ENCODE measurements at places on chromosomes 2 and 18. TPM values are rescaled to one million over a fixed set of nuclear protein-coding genes. Genes with fewer than 3 reads are reported as not detected.

DNA sequence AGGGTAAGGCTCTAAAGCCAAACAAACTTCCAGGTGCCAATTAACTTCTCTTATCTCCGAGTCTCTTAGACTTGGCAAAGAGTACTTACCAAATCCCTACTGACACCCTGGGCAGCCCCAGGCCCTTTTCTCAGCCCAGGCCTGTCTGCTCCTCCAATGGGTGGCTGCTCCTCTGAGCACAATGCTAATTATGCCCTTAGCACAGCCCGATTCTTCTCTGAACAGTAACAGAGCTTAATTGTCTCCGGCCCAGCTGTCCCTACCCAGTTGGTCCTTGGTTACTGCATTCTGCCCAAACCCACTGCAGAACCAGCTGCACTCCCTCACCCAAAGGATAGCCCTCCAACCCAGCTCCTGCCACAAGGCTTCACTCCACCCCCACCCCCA is 110.3 kb downstream of the SMAD7 start:
- no peak for DNase-seq

- no peak for DNase-seq
Measured at GRCh38 chr2:175403599-175404221, 222.2 kb upstream of the ATP5MC3 start.

GRCh38 chr2:175356901-175357300 is 175.4 kb upstream of the ATP5MC3 start:
- no peak for DNase-seq

- no peak for DNase-seq
Measured at GRCh38 chr2:19818543-19818942, 83.2 kb downstream of the TTC32 start.

GRCh38 chr18:56157541-56157940 is 480.9 kb downstream of the TXNL1 start:
- no peak for DNase-seq

- no peak for DNase-seq
Measured at GRCh38 chr2:108884619-108885018, 98.0 kb downstream of the CCDC138 start.

- DNase-seq: no peak
Measured at GRCh38 chr18:46260016-46260878, 156.1 kb downstream of the HAUS1 start.

DNA sequence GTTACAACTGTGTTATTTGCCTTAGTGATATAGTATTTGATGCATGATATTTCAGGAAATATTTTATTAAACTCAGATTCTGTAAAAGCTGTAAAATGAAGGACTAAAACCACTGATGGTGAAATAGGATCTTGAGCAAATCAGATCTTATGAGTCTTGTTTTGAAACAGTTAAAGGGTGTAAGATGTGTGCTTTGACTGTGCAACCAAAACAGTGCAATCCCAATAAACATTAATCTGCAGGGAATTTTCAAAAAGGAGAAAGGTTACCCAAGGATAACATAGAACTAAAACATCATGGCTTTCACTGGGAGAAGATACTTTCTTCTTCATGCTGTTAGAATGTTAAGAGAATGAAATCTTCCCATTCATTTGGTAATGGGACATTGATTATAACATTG is 378.7 kb downstream of the PARD3B start:
- DNase-seq: no peak

DNA sequence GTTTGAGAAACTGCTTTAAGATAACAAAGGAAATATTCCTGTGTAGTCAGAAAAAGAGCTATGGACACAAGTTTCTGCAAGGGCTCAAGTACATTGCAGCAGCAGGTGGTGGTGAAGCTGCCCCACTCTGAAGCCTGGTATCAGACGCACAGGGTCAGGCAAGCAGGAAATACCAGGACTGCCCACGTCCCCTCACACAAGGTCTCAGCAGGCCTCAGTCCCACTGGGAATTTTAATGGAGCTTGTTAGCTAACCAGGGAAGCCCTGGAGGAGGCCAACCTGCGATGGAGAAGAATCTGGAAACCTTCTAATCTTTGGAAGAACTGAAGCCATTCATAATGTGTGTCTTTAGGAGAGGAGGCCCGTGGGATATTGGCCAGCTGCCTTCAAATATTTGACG is 168.3 kb downstream of the UXS1 start:
- no peak for DNase-seq

DNA sequence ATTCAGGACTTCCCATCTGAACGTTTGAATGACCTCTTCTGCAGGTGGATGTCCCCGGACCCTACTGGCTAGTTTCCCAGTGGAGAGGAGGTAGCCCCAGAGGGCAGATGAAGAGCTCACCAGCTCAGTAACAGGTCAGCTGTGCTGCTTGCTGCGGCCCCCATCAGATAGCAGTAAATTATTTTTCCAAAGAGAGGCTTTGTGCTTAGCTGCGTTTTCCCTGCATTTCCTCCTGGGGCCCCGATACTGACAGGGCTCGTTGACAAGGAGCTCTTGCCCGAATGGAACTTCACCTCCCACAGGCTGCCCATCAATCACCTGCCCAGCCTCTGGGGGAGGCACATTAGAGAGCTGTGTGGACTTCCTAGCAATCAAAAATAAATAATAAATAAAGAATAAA is 185.8 kb downstream of the DOK6 start:
- no peak for DNase-seq

DNA sequence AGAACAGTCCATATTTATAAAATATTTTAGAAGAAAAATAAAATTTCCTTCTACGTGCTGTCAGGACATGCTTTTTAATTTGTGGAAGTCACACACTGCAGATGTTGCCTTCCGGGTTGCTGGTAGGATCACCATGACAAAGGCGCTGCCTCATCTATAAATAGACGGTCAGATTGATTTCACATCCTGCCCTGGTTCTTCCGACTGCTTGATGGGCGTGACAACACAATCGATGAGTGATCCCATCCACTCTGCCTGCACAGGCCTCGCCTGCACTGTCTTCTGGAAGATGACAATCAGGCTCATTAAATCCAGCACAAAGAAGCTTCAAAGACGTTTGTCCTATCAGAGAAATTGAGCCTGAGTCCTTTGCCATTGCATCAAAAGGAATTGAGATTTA is 318.9 kb upstream of the TRIB2 start:
- no peak for DNase-seq

DNA sequence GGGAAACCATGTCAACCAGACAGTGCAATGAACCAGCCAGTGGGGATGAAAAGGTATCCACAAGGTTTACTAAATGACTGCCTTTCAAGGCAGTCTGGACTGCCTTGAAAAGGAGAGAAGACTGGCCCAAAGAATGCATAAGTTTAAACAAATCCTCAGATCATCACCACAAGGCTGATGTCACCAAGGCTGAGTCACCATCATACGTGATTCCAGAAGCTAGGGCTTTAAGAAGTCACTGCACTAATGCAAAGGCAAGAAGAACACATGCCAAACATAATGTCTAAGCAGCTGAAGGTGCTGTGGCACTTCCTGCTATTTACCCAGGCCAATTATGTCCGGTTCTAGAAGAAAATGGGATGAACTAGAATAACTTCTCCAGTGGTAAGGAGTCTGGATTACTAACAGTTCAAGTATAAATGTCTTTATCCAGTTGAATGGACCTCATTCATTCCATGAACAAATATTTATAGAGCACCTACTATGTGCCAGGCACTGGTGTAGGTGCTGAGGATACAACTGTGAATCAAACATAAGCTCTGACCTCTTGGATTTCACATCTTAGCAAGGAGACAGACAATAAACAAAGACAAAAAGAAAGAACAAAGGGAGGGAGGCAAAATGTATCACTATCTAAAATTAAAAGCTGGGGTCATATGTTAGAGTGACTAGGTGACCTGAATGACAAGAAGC is 37.6 kb upstream of the ONECUT2 start:
- no peak for DNase-seq

DNA sequence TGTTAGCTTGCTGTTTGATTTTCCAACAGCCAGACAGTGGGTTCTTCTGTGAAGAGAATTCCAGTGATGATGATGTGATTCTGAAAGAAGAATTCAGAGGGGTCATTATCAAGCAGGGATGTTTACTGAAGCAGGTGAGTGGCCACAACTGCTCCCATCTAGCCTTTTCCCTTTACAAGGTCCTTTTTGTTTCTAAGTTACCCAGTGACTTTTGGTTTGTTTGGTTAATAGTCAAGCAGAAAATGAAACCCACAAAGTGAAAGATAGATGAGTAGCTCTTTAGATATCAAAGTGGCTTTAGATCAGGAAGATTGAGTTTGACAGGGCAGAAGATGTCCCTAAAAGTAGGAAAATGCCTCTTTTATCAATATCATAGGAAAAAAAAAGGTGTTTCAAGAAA is 23.3 kb downstream of the PLEK start:
- DNase-seq: no peak

DNA sequence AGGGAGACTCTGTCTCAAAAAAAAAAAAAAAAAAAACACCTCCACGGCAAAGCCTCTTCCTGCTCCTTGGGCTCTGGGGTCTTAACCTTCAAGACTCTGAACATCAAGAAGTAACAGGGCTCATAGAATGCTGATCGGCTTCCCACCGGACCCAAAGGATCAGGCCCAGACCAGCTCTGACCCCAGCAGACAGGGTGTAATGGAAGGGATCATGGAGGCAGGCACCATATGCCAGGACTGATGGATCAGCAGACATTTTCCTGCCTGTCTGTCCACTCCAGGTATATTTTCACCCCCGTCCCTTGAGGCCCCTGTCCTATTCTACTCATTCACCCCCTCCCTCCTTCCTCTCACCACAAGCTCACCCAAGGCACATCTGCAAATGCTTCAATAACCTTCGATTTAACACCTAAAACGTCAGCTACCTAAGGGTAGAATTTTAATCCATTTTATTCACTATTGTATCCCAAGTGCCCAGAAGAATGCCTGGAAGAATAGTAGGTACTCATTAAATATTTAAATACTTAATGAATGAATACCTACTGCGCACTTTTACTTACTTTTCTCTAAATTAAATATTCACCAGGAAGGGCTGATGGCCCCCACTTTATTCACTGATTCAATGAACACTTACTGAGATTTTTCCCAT is 4.6 kb upstream of the SPEG start:
- no peak for DNase-seq

DNA sequence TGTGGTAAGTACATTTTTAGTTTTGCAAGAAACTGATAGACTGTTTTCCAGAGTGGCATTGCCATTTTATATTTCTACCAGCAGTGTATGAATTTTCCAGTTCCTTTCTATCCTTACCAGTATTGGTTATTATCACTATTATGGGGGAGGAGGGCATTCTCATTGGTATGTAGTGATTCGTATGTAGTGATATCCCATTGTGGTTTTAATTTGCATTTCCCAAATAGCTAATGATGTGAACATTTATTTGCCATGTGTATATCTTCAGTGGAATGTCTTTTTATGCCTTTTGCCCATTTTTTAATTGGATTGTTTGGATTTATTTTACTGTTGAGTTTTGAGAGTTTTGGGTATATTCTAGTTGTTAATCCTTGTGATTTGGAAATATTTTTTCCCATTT is 16.9 kb downstream of the EIF5B start:
- no peak for DNase-seq

DNA sequence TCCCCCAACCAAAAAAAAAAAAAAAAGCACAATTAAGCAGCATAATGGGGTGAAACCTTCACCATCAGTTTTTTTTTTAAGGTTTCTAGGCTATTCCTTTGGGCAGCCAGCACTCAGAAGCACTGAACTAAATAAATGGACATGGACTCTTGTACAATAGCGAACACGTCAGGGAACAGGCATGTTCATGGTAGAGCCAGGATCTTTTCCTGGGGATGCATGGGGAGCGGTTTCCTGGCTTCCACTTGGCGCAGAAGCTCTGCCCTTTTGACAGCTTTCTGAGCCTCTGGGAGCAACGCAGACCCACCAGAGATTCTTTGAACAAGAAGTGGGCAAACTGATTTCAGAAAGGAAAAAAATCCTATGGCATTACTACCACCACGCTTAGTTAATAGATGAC is 35.0 kb downstream of the ALPK2 start:
- DNase-seq: no peak

- no peak for DNase-seq
Measured at GRCh38 chr2:13821255-13821880, 811.1 kb upstream of the LRATD1 start.

DNA sequence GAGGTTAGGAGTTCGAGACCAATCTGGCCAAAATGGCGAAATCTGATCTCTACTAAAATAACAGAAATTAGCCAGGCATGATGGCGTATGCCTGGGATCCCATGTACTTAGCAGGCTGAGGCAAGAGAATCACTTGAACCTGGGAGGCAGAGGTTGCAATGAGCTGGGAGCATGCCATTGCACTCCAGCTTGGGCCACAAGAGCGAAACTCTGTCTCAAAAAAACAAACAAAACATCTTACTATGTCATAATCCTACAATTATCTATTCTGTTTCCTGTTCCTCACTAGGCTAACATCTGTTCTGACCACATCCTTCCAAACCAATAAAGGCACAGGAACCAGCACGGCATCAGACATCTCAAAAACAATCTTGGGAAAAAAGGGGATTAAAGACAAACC is 361.8 kb upstream of the UBE2E3 start:
- DNase-seq: no peak

- no peak for DNase-seq
Measured at GRCh38 chr2:122863532-122863931, 1108.1 kb downstream of the TSN start.

DNA sequence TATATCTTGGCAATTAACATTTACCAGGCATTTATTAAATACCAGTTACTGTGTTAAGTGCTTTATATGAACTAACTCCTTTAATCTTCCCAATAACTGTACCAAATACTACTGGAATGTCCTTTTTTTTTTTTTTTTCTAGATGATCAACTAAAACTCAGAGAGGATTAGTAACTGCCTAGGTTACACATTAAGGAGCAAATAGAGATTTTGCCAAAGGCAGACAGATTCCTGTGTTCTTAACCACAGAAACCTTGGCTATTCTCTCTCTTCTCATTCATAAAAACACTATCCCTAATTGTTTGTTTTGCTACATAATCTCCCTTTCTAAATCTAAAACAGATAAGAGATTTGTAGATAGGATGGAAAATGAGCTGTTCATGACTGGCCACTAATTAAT is 13.3 kb downstream of the DHX57 start:
- DNase-seq: no peak

- no peak for DNase-seq
Measured at GRCh38 chr2:109525836-109526235, 87.9 kb downstream of the SEPTIN10 start.

GRCh38 chr2:122414902-122415301 is 659.5 kb downstream of the TSN start:
- DNase-seq: no peak

Gene GPR45
- total RNA-seq: not detected

Gene UGT1A5
- total RNA-seq: not detected

Gene SNRNP27
- total RNA-seq: 62.8 TPM

Gene SEPTIN10
- total RNA-seq: 1.8 TPM

Gene PTPRN
- total RNA-seq: not detected

Gene MYO3B
- 0.05 TPM for total RNA-seq

Gene IMPACT
- 9.3 TPM for total RNA-seq

Gene PPP1R7
- total RNA-seq: 110 TPM

Gene VWA3B
- total RNA-seq: not detected

Gene NHEJ1
- total RNA-seq: 18.1 TPM

Gene NEUROD1
- not detected for total RNA-seq

Gene RTP5
- total RNA-seq: not detected

Gene KCNJ3
- not detected for total RNA-seq

Gene CYS1
- total RNA-seq: 0.17 TPM

Gene EVX2
- not detected for total RNA-seq

Gene CCDC74B
- 1.7 TPM for total RNA-seq

Gene CSRNP3
- not detected for total RNA-seq

Gene FSHR
- not detected for total RNA-seq

Gene REG3G
- not detected for total RNA-seq

Gene SNORC
- 0.97 TPM for total RNA-seq

Gene ABCA12
- not detected for total RNA-seq

Gene SLC9A4
- 0.10 TPM for total RNA-seq
